CD8-positive, alpha-beta memory T cell (primary cell): ENCODE measurements at places on chromosomes 3 and 15.

GRCh38 chr15:35358824-35359223 lies 187.1 kb downstream of the DPH6 start:
- H3K27me3 ChIP-seq = no peaks in the 10 kb centered on the region
- DNase-seq = no peak
- H3K4me1 ChIP-seq = no peaks in the 10 kb centered on the region
- H3K4me3 ChIP-seq = no peak overlapping the region

- H3K27ac ChIP-seq = no peak overlapping the region
- no peaks in the 10 kb centered on the region for H3K4me1 ChIP-seq
- no peak for DNase-seq
These were observed 33.9 kb upstream of the GRAMD1C start for GRCh38 chr3:113804661-113805060.

DNA sequence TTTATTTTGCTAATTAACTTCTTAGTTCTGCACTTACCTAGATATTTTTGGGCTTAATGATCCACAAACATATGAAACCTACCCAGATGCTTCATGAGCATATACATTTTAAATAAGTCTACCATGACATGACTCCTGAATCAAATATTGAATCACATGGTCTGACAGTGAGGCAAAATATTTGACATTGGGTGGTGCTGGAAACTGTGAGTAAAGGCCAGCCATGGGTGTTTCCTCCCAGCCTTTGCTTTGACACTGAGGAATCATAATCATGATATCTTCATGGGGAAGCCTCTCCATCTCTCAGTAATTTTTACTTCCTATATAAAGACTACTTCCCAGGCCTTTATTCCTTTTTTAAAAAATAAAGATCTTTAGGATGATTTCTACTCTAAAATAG lies 22.8 kb upstream of the SSR3 start:
- no peaks in the 10 kb centered on the region for H3K4me1 ChIP-seq
- no peaks in the 10 kb centered on the region for H3K36me3 ChIP-seq
- no peaks in the 10 kb centered on the region for H3K27me3 ChIP-seq
- no peak overlapping the region for H3K4me3 ChIP-seq

- no peaks in the 10 kb centered on the region for H3K4me1 ChIP-seq
- no peak overlapping the region for H3K4me3 ChIP-seq
- no peaks in the 10 kb centered on the region for H3K36me3 ChIP-seq
- H3K27me3 ChIP-seq = no peaks in the 10 kb centered on the region
- DNase-seq = no peak
These were observed 66.6 kb upstream of the TOPAZ1 start for GRCh38 chr3:44175070-44175469.

- no peaks in the 10 kb centered on the region for H3K36me3 ChIP-seq
- no peaks in the 10 kb centered on the region for H3K27me3 ChIP-seq
- H3K27ac ChIP-seq = no peak overlapping the region
- no peak for DNase-seq
- no peak overlapping the region for H3K4me3 ChIP-seq
These were observed 101.3 kb downstream of the DPH6 start for GRCh38 chr15:35444557-35445204.

DNA sequence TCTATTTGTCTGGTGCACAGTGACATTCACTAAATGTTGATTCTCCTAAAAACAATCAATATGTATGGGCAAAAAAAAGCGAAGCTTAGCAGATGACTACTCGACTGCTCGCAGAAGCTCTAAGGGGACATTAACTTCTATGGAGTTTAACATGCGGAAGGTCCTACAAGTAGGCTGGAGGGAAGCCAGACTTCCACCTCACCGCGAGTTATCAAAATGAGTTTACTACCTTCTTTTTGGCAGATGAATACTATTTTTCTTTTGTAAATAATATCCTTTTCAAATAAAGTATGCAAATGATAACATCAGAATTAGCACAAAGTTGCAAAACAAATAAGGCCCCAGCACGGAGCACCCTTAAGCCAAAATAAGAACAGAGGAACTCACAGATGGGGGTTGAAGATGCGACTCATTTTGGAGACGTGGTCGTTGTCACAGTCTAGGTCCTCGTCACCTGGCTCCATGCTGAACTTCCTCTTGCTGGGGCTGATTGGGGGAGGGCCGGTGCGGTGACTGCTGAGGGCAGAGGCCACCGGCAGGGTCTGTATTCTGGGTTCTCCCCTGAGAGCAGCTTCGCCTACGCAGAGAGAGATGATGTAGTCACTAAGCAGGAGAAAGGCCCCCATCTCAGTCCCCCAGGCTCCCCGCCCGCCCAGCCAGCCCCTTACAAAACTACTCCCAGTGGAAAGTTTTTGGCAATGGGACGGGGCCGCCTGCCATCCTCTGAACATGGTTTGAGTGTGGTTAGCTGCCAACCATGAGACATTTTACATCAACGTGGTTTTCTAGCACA lies 42.1 kb downstream of the VGLL4 start:
- no peak for DNase-seq
- no peaks in the 10 kb centered on the region for H3K4me1 ChIP-seq
- H3K4me3 ChIP-seq = no peak overlapping the region
- H3K27me3 ChIP-seq = no peaks in the 10 kb centered on the region

DNA sequence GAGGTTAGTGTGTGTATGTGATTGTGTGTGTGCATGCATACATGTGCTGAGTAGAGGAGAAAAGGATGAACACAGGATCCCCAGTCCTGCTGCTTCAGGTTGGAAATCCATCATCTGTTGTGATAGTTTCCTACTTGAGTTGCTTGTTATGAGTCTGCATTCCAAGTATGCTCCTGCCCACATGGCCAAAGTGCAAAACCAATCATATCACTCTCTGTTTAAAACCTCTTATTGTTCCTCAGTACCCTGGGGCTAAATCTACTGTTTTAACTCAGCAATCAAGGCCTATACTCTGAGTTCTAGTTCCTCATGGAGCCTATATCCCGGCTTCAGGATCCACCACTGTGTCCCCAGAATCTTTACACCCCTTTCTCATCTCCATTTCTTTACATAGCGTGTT lies 139.9 kb upstream of the TLE3 start:
- H3K4me1 ChIP-seq = peaks cover 8% of the 10 kb centered on the region
- H3K4me3 ChIP-seq = no peak overlapping the region
- H3K27me3 ChIP-seq = no peaks in the 10 kb centered on the region
- no peak overlapping the region for H3K27ac ChIP-seq

- no peak overlapping the region for H3K27ac ChIP-seq
- H3K4me1 ChIP-seq = no peaks in the 10 kb centered on the region
- H3K36me3 ChIP-seq = no peaks in the 10 kb centered on the region
- H3K4me3 ChIP-seq = no peak overlapping the region
- DNase-seq = no peak
- no peaks in the 10 kb centered on the region for H3K27me3 ChIP-seq
These were observed 31.2 kb downstream of the PLA1A start for GRCh38 chr3:119628816-119629445.

- no peaks in the 10 kb centered on the region for H3K36me3 ChIP-seq
- no peak overlapping the region for H3K4me3 ChIP-seq
- no peaks in the 10 kb centered on the region for H3K4me1 ChIP-seq
These were observed 105.2 kb upstream of the BOC start for GRCh38 chr3:113105966-113106660.

DNA sequence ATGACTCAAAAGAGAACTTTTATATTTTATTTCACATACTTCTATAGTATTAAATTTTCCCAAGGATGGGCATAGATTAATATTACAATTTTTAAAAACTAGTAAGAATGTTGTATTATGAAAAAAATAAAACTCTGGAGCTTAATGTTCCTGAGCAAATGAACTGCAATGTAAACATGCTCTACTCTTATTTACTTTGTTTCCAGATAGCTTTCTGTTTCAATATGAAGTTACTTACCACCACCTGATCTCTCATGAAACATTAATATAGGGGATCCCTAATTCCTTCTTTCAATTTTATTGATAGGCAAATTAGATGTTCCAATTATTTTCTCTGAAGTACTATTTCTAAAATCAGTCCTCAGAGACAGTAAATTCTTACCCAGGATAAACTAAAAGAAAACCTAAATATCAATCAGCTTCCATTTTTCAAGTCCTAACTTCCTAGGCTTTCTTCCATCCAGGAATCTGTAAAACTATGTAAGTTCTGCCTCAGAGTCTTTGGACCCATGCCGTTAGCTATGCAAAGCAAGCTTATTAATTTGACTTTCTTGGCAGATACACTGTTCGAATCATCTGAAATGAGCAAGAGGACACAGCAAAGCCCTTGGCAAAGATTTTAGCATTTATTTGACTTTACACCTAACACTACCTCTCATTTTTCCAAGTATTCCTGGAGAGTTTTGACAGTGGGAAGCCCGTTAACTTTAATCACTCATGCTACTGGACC lies 93.2 kb downstream of the PLCH1 start:
- DNase-seq = no peak
- no peaks in the 10 kb centered on the region for H3K27me3 ChIP-seq
- no peak overlapping the region for H3K27ac ChIP-seq
- no peaks in the 10 kb centered on the region for H3K4me1 ChIP-seq
- no peaks in the 10 kb centered on the region for H3K36me3 ChIP-seq

GRCh38 chr3:155948476-155948875 lies 78.0 kb downstream of the GMPS start:
- no peak for DNase-seq
- H3K4me1 ChIP-seq = no peaks in the 10 kb centered on the region
- no peaks in the 10 kb centered on the region for H3K36me3 ChIP-seq
- no peaks in the 10 kb centered on the region for H3K27me3 ChIP-seq
- H3K4me3 ChIP-seq = no peak overlapping the region

DNA sequence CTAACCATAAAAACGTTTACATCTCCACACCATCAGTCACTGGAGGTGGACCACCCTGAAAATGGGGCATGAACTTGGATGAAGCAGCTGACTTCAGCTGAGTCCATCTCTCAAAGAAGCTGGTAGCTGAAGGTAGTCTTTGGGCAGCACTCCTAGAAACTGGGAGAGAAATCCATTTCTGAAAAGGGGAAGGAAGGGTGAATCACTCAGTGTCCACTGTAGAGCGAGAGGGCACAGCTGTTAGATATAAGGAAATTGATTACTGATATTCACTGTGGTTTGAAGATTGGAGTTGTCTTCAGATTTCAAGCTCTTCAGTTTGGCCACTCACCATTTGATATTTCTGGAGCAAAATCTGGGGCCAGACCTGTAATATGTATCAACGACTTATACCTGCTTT lies 499.0 kb upstream of the UBE2E2 start:
- no peaks in the 10 kb centered on the region for H3K4me1 ChIP-seq
- no peaks in the 10 kb centered on the region for H3K36me3 ChIP-seq
- no peaks in the 10 kb centered on the region for H3K27me3 ChIP-seq
- no peak overlapping the region for H3K27ac ChIP-seq
- no peak for DNase-seq

DNA sequence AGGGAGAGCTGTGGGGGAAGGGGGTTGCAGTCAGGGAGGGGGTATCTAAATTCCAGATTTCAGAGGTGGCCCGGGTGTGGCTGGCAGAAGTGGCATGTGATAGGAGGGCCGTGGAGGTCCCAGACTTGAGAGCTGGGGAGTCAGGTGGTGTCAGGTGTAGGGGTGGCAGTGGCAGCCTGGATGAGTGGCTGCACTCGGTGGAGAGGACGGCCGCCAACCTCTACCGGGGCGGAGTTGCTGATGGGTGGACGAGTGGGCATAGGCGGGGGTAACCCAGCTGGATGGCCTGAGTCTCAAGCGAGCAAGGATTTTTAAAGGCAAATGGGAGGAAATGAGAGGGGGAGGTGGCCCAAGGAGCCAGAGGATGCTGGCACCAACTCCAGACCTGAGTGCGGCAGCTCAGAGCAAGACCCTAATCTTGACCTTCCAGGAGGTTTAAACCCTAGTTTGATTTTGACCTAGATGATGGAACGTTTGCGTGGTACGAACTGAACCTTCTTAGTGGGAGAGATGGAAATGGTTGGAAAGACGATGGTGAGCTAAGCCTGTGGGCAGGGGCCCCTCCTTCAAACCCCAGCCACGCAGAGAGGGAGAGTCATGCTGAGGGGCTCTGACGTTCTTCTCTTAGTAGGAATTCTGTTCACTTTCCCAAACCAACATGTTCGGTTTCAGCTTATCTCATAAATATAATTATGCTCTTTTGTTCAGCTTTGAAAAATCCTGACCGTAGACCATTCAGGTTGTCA lies 8.0 kb downstream of the TRAK1 start:
- DNase-seq = no peak
- no peaks in the 10 kb centered on the region for H3K4me1 ChIP-seq
- H3K4me3 ChIP-seq = no peak overlapping the region

- DNase-seq = no peak
- no peak overlapping the region for H3K27ac ChIP-seq
- H3K4me3 ChIP-seq = no peak overlapping the region
These were observed 27.2 kb downstream of the BCL2A1 start for GRCh38 chr15:79943820-79944219.
